Activated T-cell treated with anti-CD3 and anti-CD28 coated beads for 48 hours (primary cell): ENCODE measurements at places on chromosomes 11 and 22.

- peak; percentile 70 for DNase-seq
Observed at GRCh38 chr11:17389211-17389956, 925 bp upstream of the KCNJ11 start.

DNA sequence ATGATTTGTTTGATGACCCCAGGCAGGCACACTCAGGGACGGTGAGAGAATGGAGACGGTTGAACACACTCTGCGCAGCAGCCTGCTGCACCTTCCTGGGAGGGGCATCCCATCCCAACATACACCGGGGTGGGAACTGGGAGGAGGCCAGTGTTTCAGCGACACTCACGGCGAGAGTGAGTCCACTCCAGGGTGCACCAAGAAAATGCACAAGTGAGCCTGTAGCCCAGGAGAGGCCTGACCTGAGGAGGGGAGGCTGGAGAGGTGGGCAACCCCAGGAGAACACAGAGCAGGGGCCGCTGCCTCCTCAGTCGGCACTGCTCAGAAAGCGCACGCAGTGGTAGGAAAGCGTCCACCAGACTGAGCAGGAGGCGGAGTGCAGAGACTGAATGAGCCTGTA, 54.5 kb downstream of the IGF2 start:
- no peak for DNase-seq

DNA sequence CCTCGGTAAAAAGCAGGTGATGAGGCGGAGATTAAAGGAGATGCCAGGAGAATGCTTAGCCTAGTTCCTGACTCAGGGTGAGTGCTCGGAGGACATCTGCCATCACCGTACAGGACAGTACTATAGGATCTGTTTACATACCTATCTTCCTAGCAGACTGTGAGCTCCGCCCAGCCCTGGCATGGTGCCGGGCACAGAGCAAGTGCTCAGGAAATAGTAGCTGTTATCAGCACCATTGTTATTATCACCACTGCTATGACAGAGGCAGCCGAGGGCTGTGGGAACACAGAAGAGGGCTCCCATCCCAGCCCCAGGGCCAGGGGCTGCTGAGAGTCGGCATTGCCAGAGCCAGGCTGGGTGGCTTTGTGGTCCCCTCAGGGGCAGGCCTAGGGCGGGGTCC, 642 bp upstream of the SEPTIN3 start:
- no peak for DNase-seq

DNA sequence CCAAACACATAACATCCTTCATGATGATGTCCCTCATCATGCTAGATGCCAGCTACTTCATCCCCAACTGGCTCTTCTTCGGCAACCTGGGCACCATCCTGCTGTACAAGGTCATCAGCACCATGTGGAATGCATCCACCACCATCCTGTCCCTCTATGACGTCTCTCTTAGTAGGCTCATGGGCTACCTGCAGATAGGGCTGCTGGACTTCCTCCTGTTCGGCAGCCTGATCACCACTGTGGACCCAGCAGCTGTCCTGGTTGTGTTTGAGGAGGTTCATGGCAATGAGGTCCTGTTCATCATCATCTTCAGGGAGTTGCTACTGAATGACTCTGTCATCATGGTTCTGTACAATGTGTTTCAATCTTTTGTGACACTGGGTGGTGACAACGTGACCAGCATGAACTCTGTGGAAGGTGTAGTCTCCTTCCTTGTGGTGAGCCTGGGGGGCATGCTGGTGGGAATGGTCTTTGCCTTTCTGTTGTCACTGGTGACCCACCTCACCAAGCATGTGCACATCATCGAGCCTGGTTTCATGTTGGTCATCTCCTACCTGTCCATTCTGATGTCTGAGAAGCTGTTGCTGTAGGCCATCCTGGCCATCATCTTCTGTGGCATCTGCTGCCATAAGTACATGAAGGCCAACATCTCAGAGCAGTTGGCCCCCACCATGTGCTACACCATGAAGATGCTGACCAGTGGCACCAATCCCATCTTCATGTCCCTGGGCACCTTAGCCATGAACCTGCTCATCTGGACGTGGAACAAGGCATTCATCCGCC, 120.7 kb upstream of the SERPIND1 start:
- DNase-seq: no peak

- no peak for DNase-seq
Observed at GRCh38 chr22:19886605-19887255, 32.1 kb upstream of the GNB1L start.

DNA sequence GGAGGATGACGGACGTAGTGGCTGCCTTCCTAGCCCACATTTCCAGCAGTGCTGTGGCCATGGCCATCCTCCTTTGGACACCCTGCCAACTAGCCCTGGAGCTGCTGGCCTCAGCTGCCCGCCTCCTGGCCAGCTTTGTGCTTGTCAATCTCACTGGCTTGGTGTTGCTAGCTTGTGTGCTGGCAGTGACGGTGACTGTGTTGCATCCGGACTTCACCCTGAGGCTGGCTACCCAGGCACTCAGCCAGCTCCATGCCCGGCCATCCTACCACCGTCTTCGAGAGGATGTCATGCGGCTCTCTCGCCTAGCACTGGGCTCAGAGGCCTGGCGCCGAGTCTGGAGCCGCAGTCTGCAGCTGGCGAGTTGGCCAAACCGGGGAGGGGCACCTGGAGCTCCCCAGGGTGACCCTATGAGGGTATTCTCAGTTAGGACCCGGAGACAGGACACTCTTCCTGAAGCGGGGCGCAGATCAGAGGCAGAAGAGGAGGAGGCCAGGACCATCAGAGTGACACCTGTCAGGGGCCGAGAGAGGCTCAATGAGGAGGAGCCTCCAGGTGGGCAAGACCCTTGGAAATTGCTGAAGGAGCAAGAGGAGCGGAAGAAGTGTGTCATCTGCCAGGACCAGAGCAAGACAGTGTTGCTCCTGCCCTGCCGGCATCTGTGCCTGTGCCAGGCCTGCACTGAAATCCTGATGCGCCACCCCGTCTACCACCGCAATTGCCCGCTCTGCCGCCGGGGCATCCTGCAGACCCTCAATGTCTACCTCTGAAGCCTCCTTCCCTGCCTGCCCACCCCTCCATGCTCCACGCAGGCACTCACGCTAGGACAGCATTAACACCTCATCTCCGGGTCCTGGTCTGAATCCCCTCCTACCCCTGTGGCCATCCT, 1.6 kb downstream of the RNF26 start:
- DNase-seq: no peak

- no peak for DNase-seq
Observed at GRCh38 chr22:44600207-44600785, 101.7 kb upstream of the PRR5 start.

- no peak for DNase-seq
Observed at GRCh38 chr11:3835751-3836150, 5.0 kb downstream of the RHOG start.

- no peak for DNase-seq
Observed at GRCh38 chr11:78354408-78355308, 63.0 kb downstream of the GAB2 start.
